ENCODE measurements at places on chromosomes 13 and 19.

GRCh38 chr19:13995878-13996765 lies 10.0 kb downstream of the RFX1 start:
- peaks cover 7% of the 10 kb centered on the region for H3K4me1 ChIP-seq
- H3K36me3 ChIP-seq, result no peaks in the 10 kb centered on the region
- H3K27ac ChIP-seq, result no peak overlapping the region
- DNase-seq, result no peak
- no peaks in the 10 kb centered on the region for H3K27me3 ChIP-seq
- H3K4me3 ChIP-seq, result no peak overlapping the region

DNA sequence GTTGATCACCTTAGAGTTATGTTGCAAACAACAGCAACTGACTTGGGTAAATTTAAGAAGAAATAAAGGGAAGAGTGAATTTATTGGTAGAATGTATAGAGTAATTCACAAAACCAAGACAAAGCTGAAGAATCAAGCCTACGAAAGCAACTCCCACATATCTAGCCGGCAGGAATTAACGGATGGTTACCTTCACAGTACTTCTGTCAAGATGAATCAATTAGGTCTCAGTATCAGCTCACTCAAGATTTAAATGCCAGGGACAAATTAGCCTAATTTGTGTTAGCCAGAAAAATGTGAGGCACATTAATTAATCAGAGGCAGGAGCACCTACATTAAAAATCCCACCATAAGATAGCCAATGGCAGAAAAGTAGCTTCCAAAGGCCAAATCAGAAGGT lies 10.7 kb downstream of the KPNA3 start:
- H3K36me3 ChIP-seq, result no peaks in the 10 kb centered on the region
- H3K27me3 ChIP-seq, result no peaks in the 10 kb centered on the region
- H3K27ac ChIP-seq, result no peak overlapping the region
- no peak overlapping the region for H3K4me3 ChIP-seq
- H3K4me1 ChIP-seq, result peaks cover 3% of the 10 kb centered on the region

DNA sequence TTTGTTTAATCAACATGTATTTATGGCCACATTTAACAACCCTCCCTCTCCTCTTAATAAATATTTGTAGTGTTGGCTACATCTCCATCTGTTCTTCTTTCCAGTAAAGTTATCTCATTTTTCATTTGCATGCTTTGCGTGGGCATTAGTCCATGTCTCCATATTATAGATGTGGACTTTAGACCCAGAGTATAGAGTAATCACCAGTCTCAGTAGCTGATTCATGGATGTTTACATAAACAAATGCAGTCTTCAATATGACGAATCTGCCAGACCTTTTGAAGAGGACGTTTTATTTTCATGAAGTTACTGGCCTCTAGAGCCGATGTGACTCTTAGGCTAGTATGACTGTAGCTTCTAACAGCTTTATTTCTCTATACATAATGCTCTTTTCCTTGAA lies 1546.2 kb downstream of the OLFM4 start:
- no peak overlapping the region for H3K27ac ChIP-seq
- no peak for DNase-seq
- H3K4me3 ChIP-seq, result no peak overlapping the region

- no peak overlapping the region for H3K4me3 ChIP-seq
- no peak for DNase-seq
- H3K36me3 ChIP-seq, result no peaks in the 10 kb centered on the region
- no peak overlapping the region for H3K27ac ChIP-seq
- H3K4me1 ChIP-seq, result no peaks in the 10 kb centered on the region
These were observed 88.8 kb downstream of the ZNF429 start for GRCh38 chr19:21593934-21594820.

DNA sequence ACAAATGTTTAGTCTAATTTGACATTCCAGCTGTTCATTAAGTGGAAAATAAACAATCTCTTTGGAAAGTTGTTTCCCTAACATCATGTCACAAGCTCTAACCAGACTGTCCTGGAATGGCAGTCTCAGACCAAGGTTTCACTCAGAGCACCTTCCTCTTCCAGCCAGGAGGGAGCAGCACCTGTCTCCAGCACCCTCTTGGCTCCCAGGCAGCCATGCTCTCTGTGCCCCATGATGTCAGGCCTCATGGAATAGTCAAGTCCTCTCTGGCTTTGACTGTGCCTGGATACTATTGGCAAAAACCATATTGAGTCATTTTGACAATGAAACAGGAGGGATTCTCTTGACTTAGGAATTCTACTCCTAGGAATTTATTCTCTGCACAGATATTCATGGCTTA lies 171.4 kb downstream of the OXGR1 start:
- no peaks in the 10 kb centered on the region for H3K36me3 ChIP-seq

DNA sequence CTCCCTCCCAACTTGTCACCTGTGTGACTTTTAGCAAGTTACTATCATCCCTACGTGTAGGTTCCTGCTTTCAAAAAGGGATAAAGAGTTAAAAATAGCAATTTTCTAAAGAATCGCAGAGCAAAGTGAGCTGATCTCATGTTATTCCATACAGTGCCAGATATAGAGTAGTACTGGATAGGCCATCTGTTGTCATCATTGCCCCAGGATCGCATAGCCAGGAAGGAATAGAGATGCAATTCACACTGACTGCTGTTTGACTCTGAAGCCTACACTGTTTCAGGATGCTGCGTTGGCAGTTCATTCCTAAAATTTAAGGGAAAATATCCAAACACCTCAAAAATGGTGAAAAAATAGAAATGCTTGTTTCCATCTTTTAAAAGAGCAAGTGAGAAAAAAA lies 138.9 kb downstream of the SHISA2 start:
- DNase-seq, result no peak
- no peak overlapping the region for H3K4me3 ChIP-seq
- H3K27ac ChIP-seq, result no peak overlapping the region
- no peaks in the 10 kb centered on the region for H3K27me3 ChIP-seq

DNA sequence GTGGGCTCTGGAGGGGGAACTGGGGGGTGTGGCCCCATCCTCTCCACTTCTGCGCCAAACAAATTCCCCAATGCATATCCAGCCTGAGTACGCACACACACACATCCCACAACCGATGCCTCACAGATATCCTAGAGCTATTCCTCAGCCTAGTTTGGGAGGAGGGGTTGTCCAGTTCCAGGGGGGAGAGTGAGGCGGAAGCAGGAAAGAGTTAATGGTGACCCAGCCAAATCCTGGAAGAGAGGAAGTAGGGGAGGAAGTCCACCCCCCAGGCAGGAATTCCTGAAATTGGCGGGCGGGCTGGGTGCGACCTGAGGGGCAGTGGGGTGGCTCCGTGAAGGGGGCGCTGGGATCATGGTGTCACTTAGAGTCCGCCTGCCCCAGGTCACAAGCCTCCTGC lies 897 bp downstream of the GPR4 start:
- DNase-seq, result no peak
- peaks cover 4% of the 10 kb centered on the region for H3K4me1 ChIP-seq
- H3K27ac ChIP-seq, result peak overlapping the region; percentile 10
- H3K36me3 ChIP-seq, result no peaks in the 10 kb centered on the region
- H3K27me3 ChIP-seq, result peaks cover 80% of the 10 kb centered on the region

GRCh38 chr13:110421061-110421460 lies 114.0 kb downstream of the COL4A2 start:
- no peaks in the 10 kb centered on the region for H3K36me3 ChIP-seq
- peaks cover 31% of the 10 kb centered on the region for H3K4me1 ChIP-seq
- H3K27me3 ChIP-seq, result peaks cover 6% of the 10 kb centered on the region
- H3K4me3 ChIP-seq, result no peak overlapping the region

DNA sequence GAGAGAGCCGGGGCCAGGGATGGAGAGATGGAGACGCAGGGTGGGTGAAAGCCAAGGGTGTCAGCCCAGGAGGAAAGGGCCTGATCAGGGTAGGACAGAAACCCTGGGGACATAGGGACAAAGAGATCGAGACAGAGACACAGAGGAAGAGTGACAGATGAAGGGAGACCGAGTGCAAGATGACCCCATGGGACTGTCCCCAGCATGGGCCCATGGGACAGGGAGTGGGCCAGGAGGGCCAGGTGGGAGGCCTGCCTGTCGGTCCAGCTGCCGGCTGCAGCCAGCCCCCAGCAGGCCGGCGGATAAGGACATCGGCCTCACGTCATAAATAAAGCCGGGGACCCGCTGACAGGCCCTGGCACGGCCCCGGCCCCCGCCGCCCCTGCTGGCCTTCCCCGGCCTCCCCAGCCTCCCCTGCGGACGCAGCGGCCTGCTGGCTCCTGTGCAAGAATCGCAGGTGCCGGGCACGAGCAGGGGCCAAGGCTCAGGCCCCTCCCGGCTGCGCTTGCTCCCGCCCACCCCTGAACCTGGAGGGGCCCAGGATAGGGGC lies 6.3 kb downstream of the REX1BD start:
- H3K27ac ChIP-seq, result peak overlapping the region; percentile 14
- H3K27me3 ChIP-seq, result peaks cover 42% of the 10 kb centered on the region

GRCh38 chr13:27341616-27342015 lies 71.0 kb downstream of the RASL11A start:
- peaks cover 5% of the 10 kb centered on the region for H3K27me3 ChIP-seq
- no peak overlapping the region for H3K27ac ChIP-seq
- no peaks in the 10 kb centered on the region for H3K36me3 ChIP-seq
- DNase-seq, result no peak

DNA sequence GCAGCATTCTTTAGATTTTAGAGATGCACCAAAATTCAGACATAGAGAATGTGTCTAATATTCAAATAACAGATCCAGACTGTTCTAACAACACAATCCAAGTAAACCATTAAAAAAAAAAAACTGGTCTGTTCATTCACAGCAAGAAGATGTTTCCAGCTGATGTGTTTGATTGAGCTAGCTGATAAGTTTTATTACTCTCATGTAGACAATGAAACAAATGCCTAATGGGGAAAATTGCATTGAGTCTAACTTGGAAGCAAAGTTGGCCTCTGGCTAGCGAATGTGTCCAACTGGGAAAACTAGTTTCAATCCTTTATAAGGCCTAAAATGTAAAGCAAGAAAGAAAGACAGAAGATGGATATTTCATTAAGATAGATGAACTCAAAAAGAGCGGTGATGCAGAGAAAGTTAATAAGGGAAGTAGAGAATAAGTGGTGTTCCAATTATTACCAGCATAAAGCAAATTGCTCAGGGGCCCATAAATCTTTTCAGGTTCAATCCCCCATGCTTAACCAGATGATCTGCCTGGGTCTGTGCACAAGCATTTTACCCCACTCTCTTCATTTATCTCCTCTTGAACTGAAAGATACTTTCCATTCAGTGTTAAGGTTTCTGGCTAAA lies 54.2 kb downstream of the PCDH9 start:
- no peaks in the 10 kb centered on the region for H3K36me3 ChIP-seq
- no peak overlapping the region for H3K4me3 ChIP-seq
- no peaks in the 10 kb centered on the region for H3K27me3 ChIP-seq
- DNase-seq, result no peak
- no peaks in the 10 kb centered on the region for H3K4me1 ChIP-seq

DNA sequence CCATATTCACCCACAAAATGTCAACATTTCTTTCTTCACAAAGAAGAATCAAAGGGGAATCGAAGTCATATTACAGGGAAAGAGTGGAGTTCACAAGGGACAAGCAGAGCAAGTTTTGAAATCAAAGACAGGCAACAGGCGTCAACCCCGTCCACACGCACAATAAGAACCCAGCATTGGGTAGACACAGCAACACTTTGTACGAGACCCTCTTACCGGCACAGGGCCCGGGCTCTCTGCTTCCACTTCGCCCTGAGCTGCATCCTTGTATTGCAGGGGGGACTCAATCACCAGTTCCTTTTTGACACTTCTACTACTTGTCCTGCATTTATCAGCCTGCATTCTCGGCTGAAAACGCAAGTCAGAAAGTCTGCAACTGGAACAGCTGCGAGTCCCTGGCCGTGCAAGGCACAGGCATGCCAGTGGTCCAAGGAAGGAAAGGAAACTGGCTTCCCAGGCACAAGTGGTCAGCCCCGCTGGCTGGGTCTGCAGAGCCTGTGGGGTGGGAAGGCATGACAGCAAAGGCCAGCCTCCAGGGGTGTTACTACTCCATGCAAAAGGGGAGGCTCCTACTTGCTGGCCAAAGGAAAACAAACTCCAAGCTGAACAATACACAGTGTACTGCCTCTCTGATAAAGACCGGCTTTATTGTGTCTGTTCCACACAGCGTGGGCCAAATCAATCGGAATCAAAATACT lies at the start of gene DOCK9:
Gene DOCK9, minus strand, starts transcription at position 497 of the 698 bp plus-strand sequence. Its CDS starts 155 bp downstream, at position 342.
- peak within 1 kb of the TSS; percentile 8 for H3K4me3 ChIP-seq
- peak within 1 kb of the TSS; percentile 63 for H3K27ac ChIP-seq
- H3K36me3 ChIP-seq, result no peaks in the 10 kb centered on the region
- no peaks in the 10 kb centered on the region for H3K27me3 ChIP-seq
- DNase-seq, result peak; percentile 34
- peaks cover 21% of the 10 kb centered on the region for H3K4me1 ChIP-seq

- H3K27ac ChIP-seq, result no peak overlapping the region
- peaks cover 3% of the 10 kb centered on the region for H3K4me1 ChIP-seq
- no peak for DNase-seq
- H3K27me3 ChIP-seq, result peaks cover 9% of the 10 kb centered on the region
- H3K36me3 ChIP-seq, result no peaks in the 10 kb centered on the region
These were observed 4.4 kb upstream of the TBC1D4 start for GRCh38 chr13:75486146-75487062.

DNA sequence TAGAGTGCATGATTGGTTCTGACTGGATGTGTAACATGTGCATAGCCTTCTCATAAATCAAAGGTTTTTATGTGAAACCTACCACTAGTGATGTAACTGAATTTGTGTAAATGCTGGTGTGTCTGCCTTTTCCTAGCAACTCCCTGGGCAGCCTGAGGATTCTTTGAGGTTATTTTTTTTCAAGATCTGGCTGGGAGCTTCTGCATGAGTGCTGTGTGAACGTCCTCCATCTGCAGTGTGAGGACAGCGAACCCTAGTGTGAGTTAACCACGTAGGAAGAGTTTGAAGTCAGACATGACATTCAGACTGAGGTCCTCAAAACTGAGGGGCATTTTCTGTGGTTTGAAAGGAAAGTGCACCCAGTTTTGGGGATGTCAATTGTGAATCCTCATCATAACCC lies 39.9 kb downstream of the DPRX start:
- DNase-seq, result no peak
- H3K27me3 ChIP-seq, result no peaks in the 10 kb centered on the region
- no peaks in the 10 kb centered on the region for H3K36me3 ChIP-seq
- no peaks in the 10 kb centered on the region for H3K4me1 ChIP-seq
- H3K27ac ChIP-seq, result no peak overlapping the region

- peak overlapping the region; percentile 69 for H3K27ac ChIP-seq
- H3K4me3 ChIP-seq, result no peak overlapping the region
- H3K36me3 ChIP-seq, result no peaks in the 10 kb centered on the region
- peak; percentile 42 for DNase-seq
- H3K4me1 ChIP-seq, result peaks cover 17% of the 10 kb centered on the region
- H3K27me3 ChIP-seq, result no peaks in the 10 kb centered on the region
These were observed 28.3 kb downstream of the ZNF507 start for GRCh38 chr19:32373585-32374295.

DNA sequence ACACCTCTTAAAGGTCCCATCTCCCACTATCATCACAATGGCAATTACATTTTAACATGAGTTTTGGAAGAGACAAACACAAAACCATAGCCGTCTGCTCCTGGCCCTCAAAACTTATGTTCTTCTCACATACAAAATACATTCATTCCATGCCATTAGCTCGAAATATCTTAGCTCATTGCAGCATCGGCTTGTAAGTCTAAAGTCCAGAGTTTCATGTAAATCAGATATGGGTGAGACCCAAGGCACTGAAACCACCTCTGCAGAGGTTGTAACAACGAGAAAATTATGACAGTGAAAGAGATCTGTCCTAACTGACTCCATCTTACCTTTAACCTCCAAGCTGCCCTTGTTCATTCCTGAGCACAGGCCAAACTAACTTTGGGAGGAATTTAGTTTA lies 635.0 kb upstream of the SPRY2 start:
- no peak overlapping the region for H3K4me3 ChIP-seq
- no peaks in the 10 kb centered on the region for H3K27me3 ChIP-seq
- no peaks in the 10 kb centered on the region for H3K4me1 ChIP-seq
- H3K27ac ChIP-seq, result no peak overlapping the region

- H3K4me3 ChIP-seq, result no peak overlapping the region
- no peak for DNase-seq
- no peaks in the 10 kb centered on the region for H3K36me3 ChIP-seq
- no peak overlapping the region for H3K27ac ChIP-seq
These were observed 37.0 kb downstream of the ZNF136 start for GRCh38 chr19:12199757-12200419.
